Left renal pelvis (tissue), 4 donors: ENCODE measurements at places on chromosomes 5 and 9.

DNA sequence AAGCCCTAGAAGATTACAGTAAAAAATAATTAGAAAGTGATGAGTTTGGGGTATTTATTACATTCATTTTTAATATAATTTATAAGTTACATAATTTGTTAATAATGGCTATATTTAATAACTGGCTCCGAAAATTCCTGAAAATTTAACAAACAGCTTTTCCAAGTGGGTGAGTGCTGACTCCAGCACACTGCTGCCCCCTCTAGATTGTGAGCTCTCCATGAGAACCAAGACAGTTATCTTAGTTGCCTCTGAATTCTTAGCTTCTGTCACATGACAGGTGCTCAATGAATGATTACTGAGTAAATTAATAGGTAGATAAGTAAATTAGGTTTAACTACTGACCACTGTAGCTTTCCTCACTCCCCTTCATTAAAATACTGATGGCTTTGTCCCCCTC lies 7.8 kb downstream of the KLHL3 start:
- DNase-seq: no peak

GRCh38 chr5:15807248-15807647 lies 307.3 kb downstream of the FBXL7 start:
- DNase-seq: no peak

GRCh38 chr5:67379753-67380152 lies 183.2 kb upstream of the CD180 start:
- DNase-seq: no peak

- DNase-seq: no peak
Measured at GRCh38 chr9:91120200-91120599, 241.5 kb downstream of the AUH start.

- DNase-seq: no peak
Measured at GRCh38 chr5:39371367-39371635, 7.0 kb upstream of the C9 start.

DNA sequence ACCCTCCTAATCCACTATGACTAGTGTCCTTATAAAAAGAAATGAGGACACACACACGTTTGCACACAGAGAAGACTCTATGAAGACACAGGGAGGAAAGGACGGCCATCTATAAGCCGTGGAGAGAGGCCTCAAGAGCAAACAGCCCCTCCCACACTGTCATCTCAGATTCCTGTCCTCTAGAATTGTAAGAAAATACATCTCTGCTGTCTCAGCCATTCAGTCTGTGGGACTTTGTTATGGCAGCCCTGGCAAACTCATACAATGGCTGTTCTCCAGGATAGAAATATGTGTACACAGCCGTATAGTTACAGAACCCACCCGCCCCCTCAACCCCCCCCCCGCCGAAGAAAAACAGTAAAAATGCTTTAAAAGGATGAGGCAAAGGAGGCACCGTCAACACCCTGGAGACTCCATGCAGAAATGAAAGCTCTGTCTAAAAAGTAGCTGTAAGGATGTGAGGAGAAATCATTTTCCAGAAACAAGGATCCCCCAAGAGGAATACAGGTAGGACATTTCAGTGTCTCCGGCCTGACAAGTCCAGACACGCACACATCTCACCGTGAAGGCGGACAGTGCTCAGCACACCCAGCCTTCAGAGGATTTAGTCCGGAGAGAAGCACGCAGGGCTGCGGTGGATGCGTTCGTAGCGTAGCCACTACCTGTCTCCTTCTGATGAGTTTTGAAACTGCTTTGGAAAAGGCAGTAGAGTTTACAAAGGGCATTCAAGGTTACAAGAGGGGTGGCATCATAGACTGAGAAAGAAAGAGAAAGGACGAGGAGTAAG lies 110.8 kb upstream of the ERCC6L2 start:
- DNase-seq: no peak

GRCh38 chr5:168853972-168854371 lies 274.8 kb upstream of the PANK3 start:
- no peak for DNase-seq

DNA sequence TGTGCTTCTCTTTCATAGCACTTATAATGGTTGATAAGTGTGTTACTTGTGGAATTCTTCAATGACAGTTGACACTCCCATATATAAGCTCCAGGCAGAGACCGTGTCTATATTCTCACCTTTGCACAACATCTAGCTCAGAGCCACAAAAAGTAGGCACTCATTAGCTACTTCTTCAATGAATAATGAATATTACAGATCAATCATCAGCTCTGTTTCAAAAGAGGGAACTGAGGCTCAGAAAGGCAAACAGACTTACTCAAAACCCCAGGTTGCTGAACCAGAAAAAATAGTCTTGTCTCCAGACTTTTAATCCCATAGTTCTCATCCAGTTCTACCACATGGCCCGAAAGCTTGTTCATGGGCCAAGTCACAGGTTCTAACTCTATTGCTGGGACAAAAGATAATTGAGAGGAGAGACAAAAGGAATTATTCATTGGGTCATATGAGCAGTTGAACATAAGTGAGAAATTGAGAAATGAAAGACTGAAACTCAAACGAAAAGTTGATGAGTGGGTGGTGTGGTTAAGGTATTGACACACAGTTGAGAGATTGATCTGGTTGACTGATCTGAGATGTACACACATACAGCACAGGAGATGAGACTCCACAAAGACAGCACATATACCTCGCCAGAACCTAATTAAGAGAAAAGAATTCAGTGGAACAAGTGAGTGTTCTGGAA lies 381.6 kb downstream of the EFNA5 start:
- DNase-seq: no peak

DNA sequence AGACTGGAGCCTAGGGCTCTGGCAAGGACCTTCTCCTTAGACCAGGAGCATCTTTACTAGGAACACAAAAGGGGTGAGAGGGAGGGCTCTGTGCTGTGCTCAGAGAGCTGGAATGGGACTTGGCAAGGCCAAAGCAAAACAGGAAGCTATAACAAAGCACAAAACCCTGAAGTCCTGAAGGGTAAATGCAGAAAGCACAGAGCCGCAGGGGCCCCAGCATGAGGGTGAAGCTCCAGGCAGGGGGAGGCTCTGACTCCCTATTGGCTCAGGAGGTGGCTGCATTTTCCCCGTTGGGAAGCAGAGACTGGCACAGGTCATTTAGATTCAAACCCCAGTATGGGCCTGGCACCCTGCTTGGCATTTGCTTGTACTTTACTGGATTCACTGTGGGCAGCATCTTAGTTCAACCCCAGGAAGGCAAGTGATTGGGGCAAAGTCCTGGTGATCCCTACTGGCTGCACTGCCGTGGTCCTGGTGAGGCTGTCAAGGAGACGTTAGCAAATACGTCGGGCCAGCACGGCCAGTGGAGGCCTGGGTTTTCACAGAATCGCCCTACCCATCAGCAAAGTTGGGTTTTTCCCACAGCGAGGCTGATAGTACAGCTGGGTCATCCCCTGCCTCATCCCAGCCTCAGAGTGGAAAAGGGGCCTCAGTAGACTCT lies 46.3 kb downstream of the GGTA1 start:
- no peak for DNase-seq

GRCh38 chr5:612498-613424 lies 621 bp downstream of the CEP72 start:
- DNase-seq: no peak

GRCh38 chr9:23590276-23591000 lies 235.6 kb downstream of the ELAVL2 start:
- no peak for DNase-seq

DNA sequence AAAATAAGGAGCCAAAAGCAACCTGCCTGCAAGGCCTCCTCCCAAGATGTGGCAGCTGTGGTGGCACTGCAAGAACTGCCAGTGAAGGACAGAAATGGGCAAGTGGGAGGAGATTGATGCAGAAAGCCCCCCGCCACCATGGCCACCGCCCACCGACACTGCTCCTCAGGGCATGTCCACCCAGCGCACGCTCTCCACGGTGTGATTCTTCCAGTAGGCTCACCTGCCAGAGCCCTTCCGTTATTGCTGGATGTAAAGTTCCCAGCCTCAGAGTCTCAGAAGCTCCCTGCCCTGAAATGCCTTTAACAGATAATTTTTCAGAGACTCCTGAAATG lies 155.2 kb upstream of the PHYKPL start:
- no peak for DNase-seq

- DNase-seq: no peak
Measured at GRCh38 chr5:31479706-31480105, 52.2 kb downstream of the DROSHA start.

GRCh38 chr5:76371960-76372322 lies 31.1 kb upstream of the IQGAP2 start:
- no peak for DNase-seq

GRCh38 chr9:117480253-117480652 lies 65.4 kb upstream of the ASTN2 start:
- no peak for DNase-seq

GRCh38 chr9:78882481-78882880 lies 585.6 kb downstream of the PSAT1 start:
- DNase-seq: no peak

GRCh38 chr9:37392272-37392671 lies 30.2 kb upstream of the GRHPR start:
- DNase-seq: no peak

GRCh38 chr5:30343707-30344106 lies 849.8 kb upstream of the CDH6 start:
- DNase-seq: no peak

DNA sequence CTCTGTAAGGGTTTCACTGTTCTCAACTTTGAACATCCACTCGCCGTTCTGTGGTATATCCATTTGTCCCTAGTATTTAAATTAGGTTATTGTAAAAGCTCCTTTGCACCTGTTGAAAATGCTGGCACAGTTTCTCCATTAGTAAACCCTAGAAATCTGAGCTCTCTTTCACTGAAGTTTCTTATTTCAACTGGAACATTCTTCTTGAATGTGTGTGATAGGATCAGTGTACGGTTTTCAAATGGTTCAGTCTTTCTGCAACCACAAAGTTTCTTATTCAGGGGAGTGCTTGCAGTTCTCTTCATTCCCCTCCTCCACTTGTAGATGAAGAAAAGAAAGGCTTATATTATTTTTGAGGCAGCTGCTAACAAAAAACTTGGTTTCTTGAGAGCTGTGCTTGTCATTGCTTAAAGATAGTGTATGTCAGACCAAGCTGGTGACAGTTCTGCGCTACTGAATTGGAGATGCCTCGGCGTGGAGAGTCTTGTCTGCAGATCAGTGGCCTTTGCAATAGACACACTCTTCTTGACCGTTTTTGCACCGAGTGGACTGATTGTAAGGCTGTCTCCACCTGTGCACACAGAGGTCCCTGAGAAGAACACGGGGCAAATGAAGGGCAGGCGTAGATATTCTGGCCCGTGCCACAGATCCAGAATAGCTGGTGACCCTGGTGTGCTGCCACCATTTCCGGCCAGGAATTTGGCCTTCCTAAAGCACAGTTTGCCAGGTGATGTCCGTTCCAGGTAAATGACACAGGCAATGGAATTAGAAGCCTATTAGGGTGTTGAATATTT lies 102.2 kb downstream of the TRIO start:
- no peak for DNase-seq

DNA sequence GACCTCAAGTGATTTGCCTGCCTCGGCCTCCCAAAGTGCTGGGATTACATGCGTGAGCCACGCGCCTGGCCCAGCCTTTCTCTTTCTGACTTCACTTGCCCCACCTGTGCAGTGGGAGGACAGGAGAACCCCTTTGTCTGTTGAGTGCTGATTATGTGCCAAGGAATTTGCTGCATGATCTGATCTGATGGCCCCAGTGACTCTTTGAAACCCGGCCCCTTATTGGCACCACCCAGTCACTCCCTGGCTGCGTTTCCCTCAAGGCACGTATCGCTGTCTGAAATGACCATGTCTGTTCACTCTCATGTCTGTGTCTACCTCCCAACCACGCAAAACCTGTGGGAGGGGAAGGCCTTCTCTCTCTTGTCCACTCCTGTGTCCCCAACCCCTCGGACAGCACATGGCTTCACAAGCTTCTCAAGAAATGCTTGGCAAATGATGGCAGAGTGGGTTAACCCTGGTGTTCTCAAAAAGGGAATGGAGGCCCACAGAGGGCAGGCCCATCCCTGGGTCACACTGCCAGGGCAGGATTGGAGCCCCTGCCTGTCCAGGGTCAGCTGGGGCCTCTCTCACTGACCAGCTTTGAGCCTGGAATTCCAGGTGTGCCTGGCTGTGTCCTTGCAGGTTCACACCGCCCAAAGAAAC lies 21.9 kb downstream of the NEK6 start:
- DNase-seq: no peak

- DNase-seq: no peak
Measured at GRCh38 chr5:177316005-177316404, 4.3 kb upstream of the MXD3 start.
